ENCODE measurements at places on chromosomes 5 and 9. TPM values are rescaled to one million over a fixed set of nuclear protein-coding genes. Genes with fewer than 3 reads are reported as not detected.

GRCh38 chr5:111119856-111120255 lies 27.7 kb downstream of the WDR36 start:
- H3K36me3 ChIP-seq: peaks cover 23% of the 10 kb centered on the region
- no peak for DNase-seq
- no peaks in the 10 kb centered on the region for H3K27me3 ChIP-seq
- no peak overlapping the region for H3K27ac ChIP-seq
- H3K4me1 ChIP-seq: no peaks in the 10 kb centered on the region
- no peak overlapping the region for H3K4me3 ChIP-seq

- no peak overlapping the region for H3K27ac ChIP-seq
- H3K36me3 ChIP-seq: no peaks in the 10 kb centered on the region
- no peak for DNase-seq
- no peaks in the 10 kb centered on the region for H3K4me1 ChIP-seq
Measured at GRCh38 chr9:103789686-103790085, 304.4 kb upstream of the SMC2 start.

DNA sequence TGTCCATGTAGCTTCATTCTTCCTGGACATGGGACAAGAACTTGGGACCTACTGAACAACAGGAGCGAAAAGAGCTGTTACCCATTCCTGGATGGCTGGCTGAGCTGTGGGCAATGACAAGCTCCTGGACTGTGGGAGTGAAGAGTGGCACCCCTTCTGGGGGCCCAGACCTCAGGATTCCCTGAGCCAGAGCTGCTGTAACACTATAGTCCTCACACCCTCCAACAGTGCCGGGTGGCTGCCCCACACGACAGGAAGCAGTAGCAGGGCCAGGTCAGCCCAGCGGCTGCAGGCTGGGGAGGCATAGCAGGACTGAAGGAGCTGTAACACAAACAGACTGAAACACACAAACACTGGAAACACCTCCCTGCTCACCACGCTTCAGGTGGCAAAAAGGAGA lies 169.7 kb upstream of the IRX2 start:
- no peak overlapping the region for H3K4me3 ChIP-seq
- H3K4me1 ChIP-seq: no peaks in the 10 kb centered on the region
- no peak for DNase-seq

SIT1 gene
- total RNA-seq: 3.1 TPM

IGFBPL1 gene
- total RNA-seq: 0.22 TPM

FBLL1 gene
- total RNA-seq: 0.47 TPM

Data from kidney (tissue), 22 donors.